ENCODE measurements at places on chromosomes 12 and 14. TPM values are rescaled to one million over a fixed set of nuclear protein-coding genes. Genes with fewer than 3 reads are reported as not detected.

GRCh38 chr14:100989924-100990323 is 86.4 kb upstream of the RTL1 start:
- no peak overlapping the region for H3K4me3 ChIP-seq
- no peak for DNase-seq
- no peak overlapping the region for H3K27ac ChIP-seq
- no peaks in the 10 kb centered on the region for H3K36me3 ChIP-seq
- no peaks in the 10 kb centered on the region for H3K27me3 ChIP-seq

DNA sequence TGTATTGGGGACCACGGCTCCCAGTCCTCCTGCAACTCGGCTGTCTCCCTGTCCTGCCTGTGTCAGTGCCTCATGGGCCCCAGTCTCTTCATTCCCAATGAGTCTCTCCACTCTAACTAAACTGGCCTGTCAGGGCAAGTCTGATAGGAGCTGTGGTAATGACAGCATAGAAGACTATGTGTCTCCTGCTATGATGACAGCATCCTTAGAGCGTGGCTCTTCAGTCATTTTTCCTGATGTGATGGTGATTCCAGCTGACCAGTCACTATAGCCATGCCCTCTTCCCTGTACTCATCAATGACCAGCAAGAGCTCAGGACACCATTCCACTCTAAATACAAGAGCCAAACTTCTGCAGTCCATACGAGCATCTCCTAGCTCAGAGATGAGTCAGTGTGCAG is 339.8 kb downstream of the PCNX1 start:
- H3K27me3 ChIP-seq = no peaks in the 10 kb centered on the region
- H3K4me3 ChIP-seq = no peak overlapping the region
- H3K36me3 ChIP-seq = no peaks in the 10 kb centered on the region
- no peak overlapping the region for H3K27ac ChIP-seq

Gene NKX2-8
- not detected for total RNA-seq

DNA sequence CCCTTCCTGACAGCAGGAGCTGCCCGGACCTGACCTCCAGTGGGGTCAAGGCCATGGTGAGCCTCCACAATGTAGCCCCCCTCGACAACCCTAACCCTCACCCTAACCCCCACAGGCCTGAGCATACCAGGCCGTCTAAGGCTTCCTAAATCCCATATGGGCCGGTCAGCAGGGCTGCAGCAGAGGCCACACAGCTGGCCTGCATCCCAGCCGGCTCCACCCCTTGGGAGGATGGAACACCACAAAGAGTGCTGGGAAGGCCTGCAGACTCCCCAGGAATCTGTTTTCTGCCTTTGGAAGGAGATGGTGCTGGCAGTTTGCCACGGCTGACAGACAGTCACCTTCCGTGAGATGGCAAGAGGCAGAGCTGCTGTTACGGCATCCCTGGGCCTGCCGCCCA is 2.8 kb downstream of the TMEM179 start:
- no peak for DNase-seq
- H3K27me3 ChIP-seq = peaks cover 8% of the 10 kb centered on the region
- no peak overlapping the region for H3K27ac ChIP-seq
- H3K4me1 ChIP-seq = peaks cover 7% of the 10 kb centered on the region

GRCh38 chr12:110001596-110001995 is 2.4 kb downstream of the ANKRD13A start:
- H3K4me1 ChIP-seq = no peaks in the 10 kb centered on the region
- H3K27ac ChIP-seq = no peak overlapping the region
- H3K4me3 ChIP-seq = no peak overlapping the region
- H3K36me3 ChIP-seq = no peaks in the 10 kb centered on the region

- no peaks in the 10 kb centered on the region for H3K27me3 ChIP-seq
- no peaks in the 10 kb centered on the region for H3K36me3 ChIP-seq
- H3K4me3 ChIP-seq = no peak overlapping the region
- DNase-seq = no peak
These were observed 1167.5 kb downstream of the AACS start for GRCh38 chr12:126232711-126233110.

DNA sequence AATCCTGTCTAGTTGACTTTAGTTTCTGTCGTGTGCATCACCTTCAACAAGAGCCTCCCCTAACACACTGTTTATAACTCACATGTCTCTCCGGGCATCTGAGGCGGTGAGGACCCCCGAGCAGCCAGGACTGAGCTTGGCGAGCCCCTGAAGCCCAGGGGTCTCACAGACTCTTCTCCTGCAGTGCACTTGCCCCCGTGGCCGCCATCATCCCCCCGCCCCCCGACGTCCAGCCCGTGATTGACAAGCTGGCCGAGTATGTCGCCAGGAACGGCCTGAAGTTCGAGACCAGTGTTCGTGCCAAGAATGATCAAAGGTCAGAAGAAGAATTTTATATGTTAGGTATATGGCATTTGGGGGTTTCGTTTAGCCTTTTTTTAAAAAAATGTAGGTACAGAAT is 43.3 kb downstream of the SFSWAP start:
- H3K4me3 ChIP-seq = no peak overlapping the region
- no peaks in the 10 kb centered on the region for H3K36me3 ChIP-seq
- no peaks in the 10 kb centered on the region for H3K27me3 ChIP-seq
- H3K27ac ChIP-seq = no peak overlapping the region

DNA sequence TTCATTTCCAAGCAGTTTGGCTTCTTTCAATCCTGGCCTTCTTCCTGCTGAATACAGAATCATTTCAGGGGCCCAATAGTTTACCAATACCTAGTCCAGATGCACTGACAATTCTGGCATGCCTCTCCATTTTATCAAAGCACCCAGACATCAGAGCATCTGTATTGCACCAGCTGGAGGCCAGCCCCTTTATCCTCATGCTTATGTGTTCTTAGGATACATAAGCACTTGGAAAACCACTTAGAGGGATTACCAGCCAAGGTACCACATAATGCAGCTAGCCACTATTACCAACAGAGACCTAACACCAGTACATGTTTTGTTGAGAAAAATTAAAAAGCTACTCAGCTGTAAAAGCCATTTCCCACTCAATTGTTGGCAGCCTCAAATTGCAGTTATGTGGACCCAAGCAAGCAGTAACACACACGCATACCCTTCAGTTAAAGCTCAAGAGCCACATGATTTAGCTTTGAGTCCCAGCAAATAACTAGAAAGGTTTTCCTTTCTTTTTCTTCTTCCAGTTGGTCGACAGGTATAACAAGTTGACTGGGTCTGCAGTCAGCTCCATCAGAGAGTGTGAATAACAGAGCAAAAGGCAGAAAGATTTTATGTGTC is 263.8 kb downstream of the DIO2 start:
- no peaks in the 10 kb centered on the region for H3K36me3 ChIP-seq
- no peaks in the 10 kb centered on the region for H3K27me3 ChIP-seq
- DNase-seq = no peak

DNA sequence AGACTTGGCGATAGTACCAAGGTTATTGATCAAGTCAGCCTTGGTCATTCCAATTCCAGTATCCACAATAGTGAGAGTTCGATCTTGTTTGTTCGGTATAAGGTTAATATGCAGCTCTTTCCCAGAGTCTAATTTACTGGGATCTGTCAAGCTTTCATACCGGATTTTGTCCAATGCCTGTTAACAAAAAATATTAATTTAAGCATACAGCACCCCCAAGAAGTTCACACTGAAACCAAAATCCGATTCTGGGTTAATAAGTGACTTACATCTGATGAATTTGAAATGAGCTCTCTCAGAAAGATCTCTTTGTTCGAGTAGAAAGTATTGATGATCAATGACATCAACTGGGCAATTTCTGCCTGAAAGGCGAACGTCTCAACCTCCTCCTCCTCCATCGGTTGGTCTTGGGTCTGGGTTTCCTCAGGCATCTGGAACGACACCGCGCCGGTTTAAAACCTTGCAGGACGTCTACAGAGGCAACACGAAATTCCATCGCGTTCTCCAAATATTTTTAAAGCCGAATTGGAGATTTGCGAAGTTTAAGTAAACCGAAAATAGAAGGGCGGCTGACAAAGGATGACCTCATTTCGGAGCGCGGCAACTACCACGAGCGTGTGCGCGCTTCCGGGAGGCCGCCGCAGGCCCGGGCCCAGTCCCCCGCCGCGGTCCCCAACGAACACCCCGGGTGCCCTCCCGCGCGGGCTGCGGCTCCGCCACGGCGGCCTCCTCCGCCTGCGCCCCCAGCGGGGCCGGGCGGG is 716 bp downstream of the HSP90AA1 start:
- H3K4me3 ChIP-seq = peak overlapping the region; percentile 64
- H3K27me3 ChIP-seq = no peaks in the 10 kb centered on the region
- DNase-seq = peak; percentile 51

All from uterus (tissue), 4 donors.